Hindlimb muscle (tissue), 1 donor: ENCODE measurements at places on chromosomes 4 and X. TPM values are rescaled to one million over a fixed set of nuclear protein-coding genes. Genes with fewer than 3 reads are reported as not detected.

- no peak for DNase-seq
Observed at GRCh38 chr4:66604192-66604591, 933.9 kb upstream of the EPHA5 start.

DNA sequence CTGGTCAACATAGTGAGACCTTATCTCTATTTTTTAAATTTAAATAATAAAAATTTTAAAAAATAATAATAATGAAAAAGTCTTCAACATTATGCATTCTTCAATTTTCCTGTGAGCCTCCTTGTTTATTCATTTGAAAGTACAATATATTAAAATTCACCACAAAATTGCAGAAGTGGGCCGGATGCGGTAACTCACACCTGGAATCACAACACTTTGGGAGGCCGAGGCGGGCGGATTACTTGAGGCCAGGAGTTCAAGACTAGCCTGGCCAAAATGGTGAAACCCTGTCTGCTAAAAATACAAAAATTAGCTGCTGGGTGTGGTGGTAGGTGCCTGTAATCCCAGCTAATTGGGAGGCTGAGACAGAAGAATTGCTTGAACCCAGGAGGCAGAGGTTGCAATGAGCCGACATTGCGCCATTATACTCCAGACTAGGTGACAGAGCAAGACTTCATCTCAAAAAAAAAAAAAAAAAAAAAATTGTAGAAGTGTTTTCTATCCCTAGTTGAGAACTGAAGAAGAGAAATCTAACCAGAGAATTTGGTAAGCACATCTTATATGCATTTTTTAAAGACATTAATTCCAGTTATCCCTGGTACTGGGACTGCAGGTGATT is 56.9 kb downstream of the RBM47 start:
- DNase-seq: no peak

- DNase-seq: peak; percentile 11
Observed at GRCh38 chr4:151409470-151410313, 716 bp downstream of the FHIP1A start.

- peak; percentile 16 for DNase-seq
Observed at GRCh38 chr4:181213551-181213950, 1029.7 kb upstream of the TENM3 start.

- DNase-seq: no peak
Observed at GRCh38 chr4:54400802-54401201, 171.7 kb downstream of the PDGFRA start.

The DGAT2L6 gene
- polyA plus RNA-seq: not detected

The TXK gene
- polyA plus RNA-seq: 0.65 TPM
